ENCODE measurements at places on chromosomes 5 and 9. TPM values are rescaled to one million over a fixed set of nuclear protein-coding genes. Genes with fewer than 3 reads are reported as not detected.

- no peak for DNase-seq
Observed at GRCh38 chr9:3916411-3916810, 383.5 kb downstream of the GLIS3 start.

The MRPL36 gene
- total RNA-seq, result 28.7 TPM

GRCh38 chr9:85744480-85744879, 2.7 kb upstream of the AGTPBP1 start:
- DNase-seq, result no peak

The IL4 gene
- total RNA-seq, result not detected

DNA sequence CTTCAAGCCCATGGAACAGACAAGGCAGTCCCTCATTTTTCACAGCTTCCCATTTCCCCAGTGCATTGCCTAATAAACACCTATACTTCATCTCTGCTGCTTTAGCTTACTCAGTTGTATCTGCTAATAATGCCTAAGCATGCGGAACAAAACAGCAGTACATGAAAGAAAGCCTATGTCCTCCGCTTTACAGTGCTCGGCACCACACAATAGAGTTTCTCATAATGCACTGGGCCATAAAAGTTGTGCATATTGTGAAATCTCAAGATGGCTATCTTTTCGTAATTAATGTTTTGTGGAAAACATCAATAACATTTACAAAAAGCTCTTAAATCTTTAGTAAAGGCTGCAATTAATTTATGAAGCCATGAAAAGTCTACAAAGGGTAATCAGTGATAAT, 69.3 kb downstream of the DENND1A start:
- no peak for DNase-seq

The TAS2R1 gene
- not detected for total RNA-seq

The CCDC183 gene
- not detected for total RNA-seq

GRCh38 chr9:69572611-69573010, 99.6 kb downstream of the APBA1 start:
- DNase-seq, result no peak

DNA sequence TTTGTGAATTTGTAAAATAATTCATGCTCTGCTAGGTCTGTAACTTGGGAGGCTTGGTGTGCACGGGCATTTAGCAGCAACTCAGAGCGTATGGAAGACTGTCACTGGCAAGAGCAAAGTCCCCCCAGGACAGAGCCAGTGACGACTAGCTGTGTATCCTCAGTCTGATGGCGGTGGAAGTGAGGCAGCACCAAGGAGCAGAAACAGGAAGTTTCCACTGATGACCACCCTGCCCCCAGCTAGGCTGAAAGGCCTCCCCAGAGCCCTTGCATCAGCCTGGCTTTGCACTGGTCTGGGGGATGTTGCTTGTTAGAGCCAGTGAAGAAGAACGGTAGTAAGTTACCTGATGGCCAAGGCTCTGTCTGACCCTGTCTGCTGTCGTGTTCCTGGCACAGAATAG, 66.8 kb upstream of the ABL1 start:
- DNase-seq, result no peak

The PLCXD3 gene
- not detected for total RNA-seq

GRCh38 chr9:13428766-13429165, 149.3 kb upstream of the MPDZ start:
- DNase-seq, result no peak

The GARNL3 gene
- total RNA-seq, result 4.0 TPM

- DNase-seq, result no peak
Observed at GRCh38 chr5:167063116-167063515, 1228.3 kb upstream of the WWC1 start.

The NR4A3 gene
- 20.7 TPM for total RNA-seq

DNA sequence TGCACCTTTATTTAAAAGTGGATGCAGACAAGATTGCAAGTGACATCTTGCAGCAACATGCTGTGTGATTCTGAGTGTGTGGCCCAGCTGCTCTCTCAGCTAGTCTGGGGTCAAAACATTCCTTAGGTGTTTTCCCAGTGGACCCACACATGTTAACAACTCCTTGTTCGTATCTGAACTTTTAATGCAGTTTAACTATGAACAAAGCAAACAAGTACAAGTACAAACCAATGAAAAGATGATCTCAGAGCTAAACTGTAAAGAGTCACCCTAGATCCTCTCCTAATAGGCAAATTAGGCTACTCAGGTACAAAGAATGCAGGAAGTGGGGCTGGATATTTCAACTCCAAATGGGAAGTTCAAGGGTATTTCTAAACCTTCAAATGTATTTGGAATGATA, 108.4 kb downstream of the ENTREP1 start:
- no peak for DNase-seq

The AJM1 gene
- 1.6 TPM for total RNA-seq

DNA sequence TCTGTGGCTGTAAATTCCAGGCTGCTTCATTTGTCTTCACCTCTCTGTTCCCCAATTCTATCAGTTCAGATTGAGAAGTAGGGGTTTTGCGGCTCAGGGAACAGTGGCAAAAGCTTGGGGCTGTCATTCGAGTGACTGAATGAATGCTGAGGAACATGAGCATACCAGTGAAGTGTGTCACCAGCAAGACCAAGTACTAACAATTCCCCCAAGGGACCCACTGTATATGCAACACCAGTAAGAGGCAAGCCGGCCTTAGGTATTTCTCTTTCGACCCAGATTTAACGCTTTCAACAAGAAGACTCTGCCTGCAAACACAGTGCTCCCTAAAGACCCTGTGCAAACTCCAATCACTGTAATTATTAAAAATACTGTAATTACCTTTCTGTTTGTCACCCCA, 25.8 kb downstream of the KLHL3 start:
- DNase-seq, result no peak

The SLC46A2 gene
- total RNA-seq, result not detected

GRCh38 chr9:124752967-124753366, 18.1 kb downstream of the NR6A1 start:
- DNase-seq, result no peak

The CCDC180 gene
- total RNA-seq, result 4.0 TPM

DNA sequence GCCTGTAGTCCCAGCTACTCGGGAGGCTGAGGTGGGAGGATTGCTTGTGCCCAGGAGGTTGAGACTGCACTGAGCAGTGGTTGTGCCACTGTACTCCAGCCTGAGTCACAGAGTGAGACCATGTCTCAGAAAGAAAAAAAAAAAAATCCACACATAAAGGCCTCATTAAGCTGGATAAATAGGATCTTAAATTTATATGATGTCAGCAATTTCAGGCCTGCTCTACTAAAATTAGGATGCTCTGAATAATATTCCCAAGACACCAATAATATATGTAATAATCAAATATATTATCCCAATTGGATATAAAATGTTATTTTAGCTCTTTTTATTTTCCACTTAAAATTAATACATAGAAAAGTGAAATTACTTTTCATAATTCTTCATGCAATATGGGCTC, 43.6 kb downstream of the NLN start:
- no peak for DNase-seq

DNA sequence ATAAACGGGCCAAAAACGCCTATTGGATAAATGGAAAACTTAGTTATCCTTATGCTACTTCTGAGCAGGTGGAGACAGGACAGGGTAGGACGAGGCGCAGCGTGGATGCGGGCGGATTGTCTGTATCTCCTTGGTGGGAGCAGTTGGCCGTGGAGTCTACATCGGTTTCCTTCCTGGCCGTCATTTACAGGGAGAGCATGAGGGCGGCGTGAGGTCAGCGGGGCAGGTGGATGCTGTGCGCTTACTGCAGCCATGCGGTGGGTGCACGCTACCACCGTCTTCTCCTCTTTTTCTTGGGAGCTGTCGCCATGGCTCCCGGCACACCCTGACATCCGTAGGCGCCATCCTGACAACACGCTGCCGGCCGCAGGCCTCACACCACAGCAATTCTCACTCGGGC, 121.3 kb downstream of the ADAMTS2 start:
- DNase-seq, result no peak

The CDKN2A gene
- 6.7 TPM for total RNA-seq

DNA sequence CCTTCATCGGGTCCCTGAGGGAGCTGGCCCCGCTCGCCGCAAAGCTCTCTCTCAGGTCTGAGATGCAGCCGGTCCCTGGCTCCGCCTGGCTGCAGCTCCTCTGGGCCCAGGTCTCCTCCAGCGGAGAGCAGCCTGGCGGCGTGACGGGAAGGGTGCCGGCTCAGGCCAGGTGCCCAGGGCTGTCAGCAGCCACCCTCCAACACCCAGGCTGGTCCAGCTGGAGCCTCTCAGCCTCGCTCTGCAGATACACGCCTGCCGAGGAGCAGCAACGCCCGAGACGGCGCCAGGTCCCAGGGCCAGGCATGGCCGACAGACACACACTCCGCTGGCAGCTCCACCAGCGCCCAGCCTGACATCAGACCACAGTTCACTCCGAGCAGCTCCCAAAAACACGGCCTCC, 25.6 kb downstream of the FAM163B start:
- DNase-seq, result no peak

DNA sequence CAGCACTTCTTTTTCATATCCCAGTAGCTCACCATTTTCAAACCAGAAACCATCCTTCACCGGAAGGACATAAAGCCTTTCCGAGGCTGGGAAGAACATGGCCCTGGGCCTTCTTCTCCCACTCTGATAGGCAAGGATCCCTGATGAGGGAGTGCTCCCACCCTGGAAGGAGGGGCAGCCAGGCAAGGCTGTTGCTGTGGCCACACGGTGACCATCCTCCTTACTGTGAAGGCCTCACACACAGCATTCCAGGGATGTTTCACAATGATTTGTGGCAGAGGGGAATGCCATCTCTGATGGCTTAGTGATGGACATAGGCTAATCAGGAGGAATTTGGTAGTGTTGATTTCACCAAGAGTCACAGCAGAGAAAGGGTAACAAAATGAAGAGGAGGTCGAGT, 130.7 kb downstream of the ADAMTS12 start:
- no peak for DNase-seq

DNA sequence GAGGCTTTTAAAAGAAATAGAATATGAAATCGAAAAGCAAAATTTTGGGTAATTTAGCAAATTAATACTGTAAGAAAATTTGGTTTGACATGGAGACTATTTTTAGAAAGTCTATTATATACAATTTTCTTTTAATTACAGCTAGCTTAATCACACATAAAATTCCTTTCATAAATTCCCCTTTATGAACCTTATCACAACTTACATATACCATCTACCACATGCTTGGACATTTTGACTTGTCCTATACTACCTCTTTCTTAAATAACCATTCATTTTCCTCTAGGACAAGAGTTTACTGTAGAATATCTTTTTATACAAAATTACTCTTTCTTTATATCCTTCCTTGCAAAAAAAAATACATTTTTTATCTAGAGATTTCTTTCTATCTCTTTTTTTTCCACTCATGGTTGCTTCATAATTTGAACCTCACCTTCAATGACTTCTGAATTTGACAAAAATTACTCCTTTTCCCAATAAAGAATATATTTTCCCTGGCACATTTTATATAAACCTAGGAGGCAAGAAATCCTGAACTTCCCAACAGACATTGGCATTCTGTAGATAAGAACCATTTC, 34.0 kb upstream of the SYK start:
- DNase-seq, result no peak

The UBAP2 gene
- total RNA-seq, result 33.4 TPM
